ENCODE measurements at places on chromosomes 1 and 21.
A peak's percentile ranks its signal among the peaks of the same experiment; 100 is the strongest.

- no peak for DNase-seq
These were observed 369.1 kb downstream of the SIPA1L2 start for GRCh38 chr1:232260861-232261260.

DNA sequence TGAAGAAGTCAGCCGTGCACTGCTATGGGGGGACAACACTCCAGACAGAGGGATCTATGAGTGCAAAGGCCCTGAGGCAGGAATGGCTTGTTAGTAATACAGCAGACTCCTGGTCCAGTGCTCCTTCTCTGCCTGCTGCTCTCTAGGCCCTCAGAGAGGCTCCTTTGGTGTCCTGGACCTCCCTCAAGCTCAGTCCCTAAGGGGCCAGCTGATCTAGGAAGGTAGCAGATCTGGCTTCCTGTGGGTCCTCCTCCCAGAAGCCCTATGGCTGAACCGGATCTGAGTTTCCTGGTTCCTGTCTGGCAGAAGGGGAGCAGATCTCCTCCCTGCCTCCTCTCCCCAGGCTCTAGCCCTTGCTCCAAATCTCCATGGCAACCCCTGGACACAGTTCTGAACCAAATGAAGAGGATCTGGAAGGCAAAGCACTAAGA is at the start of gene LDLRAD2:
Gene LDLRAD2, plus strand, starts transcription at position 391 of the 431 bp plus-strand sequence. CDS start 187 bp downstream, outside the sequence.
- no peak for DNase-seq

DNA sequence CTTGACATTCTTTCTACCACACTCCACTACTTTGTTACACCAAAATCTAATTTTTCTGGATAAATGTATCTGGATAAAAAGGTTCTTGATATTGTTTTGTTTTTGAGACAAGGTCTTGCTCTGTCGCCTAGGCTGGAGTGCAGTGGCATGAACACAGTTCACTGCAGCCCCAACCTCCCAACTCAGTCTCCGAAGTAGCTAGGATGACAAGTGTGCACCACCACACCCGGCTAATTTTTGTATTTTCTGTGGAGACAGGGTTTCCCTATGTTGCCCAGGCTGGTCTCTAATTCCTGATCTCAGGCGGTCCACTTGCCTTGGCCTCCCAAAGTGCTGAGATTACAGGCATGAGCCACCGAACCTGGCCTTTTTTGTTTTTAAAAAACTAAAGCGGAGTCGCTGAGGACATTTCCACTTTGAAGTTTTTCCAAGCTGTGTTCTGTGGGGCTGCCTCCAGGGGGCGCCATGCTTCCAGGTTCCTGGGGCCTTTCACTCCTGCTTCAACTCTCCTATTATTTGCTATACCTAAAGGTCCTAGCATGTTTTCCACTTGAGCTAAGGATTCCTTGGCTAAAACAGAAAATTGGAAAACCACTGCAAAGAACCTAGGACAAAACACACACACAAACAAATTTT is 14.1 kb upstream of the NCMAP start:
- DNase-seq: peak; percentile 46

DNA sequence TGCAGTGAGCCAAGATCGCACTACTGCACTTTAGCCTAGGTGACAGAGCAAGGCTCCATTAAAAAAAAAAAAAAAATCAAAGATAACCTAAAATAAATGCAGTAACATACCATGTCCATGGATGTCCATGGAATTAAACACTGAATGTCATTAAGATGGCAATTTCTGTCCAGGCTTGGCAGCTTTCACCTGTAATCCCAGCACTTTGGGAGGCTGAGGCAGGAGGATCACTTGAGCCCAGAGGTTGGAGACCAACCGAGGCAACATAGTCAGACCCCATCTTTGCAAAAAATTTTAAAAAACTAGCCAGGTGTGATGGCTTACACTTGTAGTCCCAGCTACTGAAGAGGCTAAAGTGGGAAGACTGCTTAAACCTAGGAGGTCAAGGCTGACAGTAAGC is 100.1 kb downstream of the RUSC1 start:
- no peak for DNase-seq

GRCh38 chr1:179153217-179153616 is 71.3 kb downstream of the TOR3A start:
- no peak for DNase-seq
